Activated T-helper 17 cell treated with anti-CD3 and anti-CD28 coated beads, Interleukin-2, amount 50 U/mL, for 72 hours (primary cell): ENCODE measurements at places on chromosomes 6 and 20.

GRCh38 chr20:54668271-54669039 lies 193.1 kb downstream of the DOK5 start:
- ATAC-seq, result peak; percentile 48

GRCh38 chr6:110140650-110141049 lies 38.8 kb downstream of the WASF1 start:
- no peak for ATAC-seq

- ATAC-seq, result no peak
These were observed 198.9 kb downstream of the CDH4 start for GRCh38 chr20:61451009-61451408.

- ATAC-seq, result no peak
These were observed 69.4 kb upstream of the MYLIP start for GRCh38 chr6:16059496-16059895.

DNA sequence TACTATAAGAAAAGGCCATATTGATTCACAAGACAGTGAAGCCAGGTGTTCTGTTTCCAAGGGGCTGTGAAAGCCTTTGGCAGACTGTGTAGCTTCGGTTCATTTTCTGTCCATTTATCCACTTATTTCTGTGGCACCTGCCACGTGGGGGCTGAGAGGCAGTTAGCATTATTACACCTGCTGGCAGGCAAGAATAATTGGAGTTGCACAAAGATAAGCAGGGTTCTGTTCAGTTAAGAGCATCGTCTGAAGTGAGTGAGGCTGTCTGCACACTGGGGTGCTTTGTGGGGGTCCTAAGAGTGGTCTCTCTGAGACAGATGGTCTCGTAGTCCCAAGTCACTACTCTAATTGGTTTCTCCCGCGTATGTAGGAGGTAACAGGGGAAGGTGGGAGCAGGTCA lies 60.6 kb upstream of the CCN6 start:
- ATAC-seq, result peak; percentile 8

DNA sequence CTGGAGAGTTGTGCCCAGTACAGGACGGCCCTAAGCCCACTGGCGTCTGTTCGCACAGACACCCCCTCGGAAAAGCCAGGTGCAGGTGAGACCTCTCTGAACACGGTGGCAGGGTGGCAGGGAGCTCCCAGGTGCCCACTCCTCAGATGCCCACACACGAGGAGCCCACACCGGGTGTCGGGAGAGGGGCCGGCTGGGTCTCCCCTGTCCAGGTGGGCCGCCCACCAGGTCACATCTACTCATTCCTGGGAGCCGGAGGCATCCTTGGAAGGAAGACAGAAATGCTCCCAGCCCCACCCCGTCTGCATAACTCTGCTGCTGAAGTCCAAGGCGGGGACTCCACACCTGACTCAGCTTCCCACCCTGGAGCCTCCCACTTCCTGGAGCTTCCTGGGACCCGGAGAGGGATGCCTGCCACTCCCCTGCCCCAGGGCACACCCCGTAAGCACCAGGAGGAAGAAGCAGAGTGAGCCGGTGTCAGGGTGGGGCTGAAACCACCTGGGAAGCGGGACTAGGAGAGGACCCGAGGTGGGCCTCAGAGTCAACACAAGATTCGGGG lies 2.5 kb downstream of the SRMS start:
- ATAC-seq, result no peak

DNA sequence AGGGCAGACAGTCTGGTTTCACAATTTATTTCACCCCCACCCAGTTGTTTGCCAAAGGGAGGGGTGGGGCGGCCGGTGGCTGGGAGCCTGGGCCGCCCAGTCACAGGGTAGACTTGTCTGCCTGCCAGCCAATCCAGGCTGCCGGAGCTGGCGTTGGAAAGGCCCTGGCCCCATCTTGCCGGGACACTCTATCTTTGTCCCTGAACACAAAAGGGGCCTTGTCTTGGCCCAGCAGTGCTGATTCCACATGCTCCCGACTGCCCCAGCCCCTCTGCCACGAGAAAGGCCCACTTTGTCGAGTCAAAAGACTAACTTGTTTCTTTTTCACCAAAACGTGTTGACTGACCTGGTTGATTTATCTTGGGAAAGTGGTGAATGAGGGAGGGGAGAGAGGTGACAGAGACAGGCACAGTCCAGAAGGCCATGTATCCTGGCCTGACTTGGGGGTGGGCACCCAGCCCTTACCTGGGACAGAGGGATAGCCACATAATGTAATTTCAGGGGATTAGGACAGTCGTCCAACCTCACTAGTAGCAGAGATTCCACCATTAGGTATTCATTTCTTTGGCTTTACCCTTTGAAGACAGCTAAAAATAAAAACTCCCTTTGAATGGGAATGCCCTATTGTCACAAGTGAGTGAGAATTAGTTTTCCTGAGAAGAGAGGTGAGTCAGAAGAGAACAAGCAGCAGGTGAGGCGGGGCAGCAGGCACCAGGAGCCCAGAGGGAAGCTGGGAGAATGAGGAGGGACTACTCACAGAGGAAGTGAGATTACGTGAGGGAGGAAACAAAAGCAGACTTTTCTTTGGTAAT lies 67.0 kb upstream of the SIRPA start:
- no peak for ATAC-seq

GRCh38 chr20:53706008-53706465 lies 112.4 kb upstream of the ZNF217 start:
- ATAC-seq, result no peak

DNA sequence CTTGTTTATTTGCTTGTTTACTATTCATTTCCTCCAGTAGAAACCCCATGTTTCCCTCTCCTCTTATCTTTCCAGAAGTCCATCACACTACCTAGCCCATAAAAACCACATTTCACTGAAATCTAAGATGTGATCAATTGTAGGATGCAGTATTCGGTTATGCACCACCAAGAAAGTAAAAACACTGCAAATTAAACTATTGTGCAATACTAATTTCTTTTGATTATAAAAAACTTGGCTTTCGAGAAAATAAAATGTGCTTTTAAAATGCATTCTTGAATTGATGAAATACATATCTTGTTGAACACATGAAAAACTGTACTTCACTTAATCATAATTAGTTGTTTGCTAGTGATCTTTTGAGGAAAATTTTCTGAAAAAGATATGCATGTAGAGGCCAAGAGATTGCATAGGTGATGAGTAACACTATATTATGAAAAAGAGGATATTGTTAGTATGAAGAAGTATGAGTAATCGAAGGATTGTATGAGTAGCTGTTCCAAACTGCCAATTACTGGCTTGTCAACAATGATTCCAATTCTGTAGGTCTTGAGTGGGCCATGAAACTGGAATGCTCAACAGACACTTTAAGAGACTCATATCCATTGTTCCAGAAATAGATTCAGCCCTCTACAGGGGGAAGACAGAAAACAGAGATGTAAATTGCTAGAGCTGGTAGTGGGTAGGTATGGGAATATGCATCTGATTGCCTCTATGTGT lies 79.7 kb downstream of the RNF217 start:
- peak; percentile 16 for ATAC-seq

DNA sequence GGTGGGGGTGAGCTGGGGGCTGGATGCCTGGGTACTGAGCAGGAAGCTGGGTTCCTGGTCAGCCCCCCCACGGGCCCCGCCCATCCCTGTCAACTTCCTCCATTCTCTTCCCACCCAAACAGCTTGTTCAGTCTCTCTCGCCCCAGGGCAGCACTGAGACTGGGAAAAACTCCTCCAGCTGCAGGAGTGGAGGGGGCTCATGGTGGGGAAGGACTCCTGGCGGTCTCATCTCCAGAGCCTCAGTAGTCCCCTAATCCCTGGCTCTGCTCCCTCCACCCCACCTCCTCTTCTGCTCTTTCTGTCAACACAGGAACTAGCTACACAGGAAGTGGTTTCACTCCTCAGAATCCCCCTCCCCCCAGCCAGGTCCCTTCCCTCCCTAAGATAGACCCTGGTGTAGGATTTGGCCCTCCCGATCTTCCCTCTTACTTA lies at the start of gene GPSM3:
GPSM3 (minus strand) TSS at position 36 of the 432 bp plus-strand sequence. CDS start 130 bp downstream, outside the sequence.
- no peak for ATAC-seq

DNA sequence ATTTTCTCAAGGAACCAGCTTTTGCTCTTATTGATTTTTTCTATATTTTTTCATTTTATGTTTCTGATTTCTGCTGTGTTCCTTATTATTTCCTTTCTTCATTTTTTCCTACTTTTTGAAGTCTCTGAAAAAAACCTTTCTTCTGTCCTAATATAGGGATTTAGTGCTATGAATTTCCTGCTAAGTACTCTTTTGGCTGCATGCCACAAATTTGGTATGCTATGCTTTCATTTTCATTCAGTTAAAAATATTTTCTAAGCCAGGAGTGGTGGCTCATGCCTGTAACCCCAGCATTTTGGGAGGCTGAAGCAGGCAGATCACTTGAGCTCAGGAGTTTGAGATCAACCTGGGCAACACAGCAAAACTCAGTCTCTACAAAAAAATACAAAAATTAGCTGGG lies 30.6 kb downstream of the SIRPD start:
- no peak for ATAC-seq

DNA sequence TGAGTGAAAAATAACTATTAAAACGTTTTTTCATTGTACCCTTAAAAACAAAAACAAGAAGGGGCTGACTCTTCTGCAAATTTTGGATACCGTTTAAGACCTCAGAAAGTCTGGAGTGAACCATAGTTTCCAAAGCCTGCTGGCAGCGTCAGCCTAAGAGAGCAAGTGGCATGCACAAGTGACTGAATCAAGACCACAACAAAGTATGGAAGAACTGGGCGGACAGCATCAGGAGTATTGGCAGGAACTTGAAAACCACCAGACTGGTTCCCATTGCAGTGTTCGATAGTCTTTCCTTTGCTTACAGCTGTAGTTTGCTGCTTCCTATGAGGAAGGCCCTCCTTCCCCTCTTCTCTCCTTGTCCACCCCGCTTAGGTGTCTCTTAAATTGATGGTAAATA lies 33.7 kb upstream of the MYLIP start:
- no peak for ATAC-seq

DNA sequence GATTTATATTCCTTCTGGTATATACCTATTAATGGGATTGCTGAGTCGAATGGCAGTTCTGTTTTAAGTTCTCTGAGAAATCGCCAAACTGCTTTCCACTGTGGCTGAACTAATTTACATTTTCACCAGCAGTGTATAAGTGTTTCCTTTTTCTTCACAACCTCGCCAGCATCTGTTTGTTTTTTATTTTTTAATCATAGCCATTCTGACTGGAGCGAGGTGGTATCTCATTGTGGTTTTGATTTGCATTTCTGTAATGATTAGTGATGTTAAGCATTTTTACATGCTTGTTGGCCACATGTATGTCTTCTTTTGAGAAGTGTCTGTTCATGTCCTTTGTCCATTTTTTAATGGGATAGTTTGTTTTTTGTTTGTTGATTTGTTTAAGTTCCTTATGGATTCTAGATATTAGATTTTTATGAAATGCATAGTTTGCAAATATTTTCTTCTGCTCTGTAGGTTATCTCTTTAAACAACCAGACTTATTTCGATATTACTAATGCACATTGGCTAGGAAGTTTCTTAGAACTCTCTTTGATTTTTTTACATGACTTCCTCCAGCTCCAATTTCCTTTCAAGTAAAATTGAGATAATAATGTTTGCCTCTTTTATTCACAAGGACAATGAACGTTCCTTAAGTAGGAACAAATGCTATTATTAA lies 12.2 kb upstream of the VNN1 start:
- ATAC-seq, result no peak

DNA sequence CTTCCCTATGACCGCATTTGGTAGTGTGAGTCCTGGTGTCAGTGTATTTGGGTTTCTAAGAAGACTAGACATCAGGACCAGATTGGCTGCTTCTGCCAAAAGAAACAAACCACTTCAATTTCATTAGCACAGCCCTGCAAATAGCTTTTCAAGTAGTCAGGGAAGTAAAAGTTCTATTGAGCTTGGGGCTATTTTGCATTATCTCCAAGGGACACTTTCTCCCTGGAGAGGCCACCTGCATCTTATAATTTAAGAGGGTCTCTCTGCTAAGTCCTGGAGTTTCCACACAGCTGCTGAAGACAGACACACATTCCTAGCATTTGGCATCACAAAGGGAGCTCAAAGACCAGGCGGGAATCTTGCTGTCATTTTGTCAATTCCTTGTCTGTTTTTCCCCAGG lies 141.2 kb downstream of the BMP2 start:
- ATAC-seq, result no peak

DNA sequence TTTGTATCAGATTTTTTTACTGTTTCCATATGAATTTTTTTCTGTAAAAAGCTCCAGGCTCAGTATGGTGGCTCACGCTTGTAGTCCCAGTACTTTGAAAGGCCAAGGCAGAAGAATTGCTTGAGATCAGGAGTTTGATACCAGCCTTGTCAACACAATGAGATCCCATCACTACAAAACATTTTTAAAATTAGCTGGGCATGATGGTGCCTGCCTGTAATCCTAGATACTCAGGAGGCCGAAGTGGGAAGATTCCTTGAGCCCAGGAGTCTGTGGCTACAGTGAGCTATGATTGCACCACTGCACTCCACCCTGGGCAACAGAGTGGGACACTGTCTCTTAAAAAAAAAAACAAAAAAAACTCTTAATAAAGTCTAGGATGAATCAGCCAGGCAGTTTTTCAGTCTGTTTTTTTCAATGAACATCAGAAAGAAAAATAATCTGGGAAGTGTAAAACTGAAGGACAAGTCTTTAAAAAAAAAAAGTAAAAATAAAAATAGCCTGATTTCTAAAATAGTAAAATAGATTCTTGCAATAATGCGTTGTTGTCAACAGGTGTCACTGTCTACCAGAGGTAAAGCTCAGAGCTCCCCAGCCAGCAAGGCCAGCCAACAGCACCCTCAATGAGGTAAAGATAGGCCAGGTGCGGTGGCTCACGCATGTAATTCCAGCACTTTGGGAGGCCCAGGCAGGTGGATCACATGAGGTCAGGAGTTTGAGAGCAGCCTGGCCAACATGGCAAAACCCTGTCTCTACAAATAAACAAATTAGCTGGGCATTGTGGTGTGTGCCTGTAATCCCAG lies 9.3 kb upstream of the ATG5 start:
- peak; percentile 67 for ATAC-seq

- no peak for ATAC-seq
These were observed 144.3 kb upstream of the SALL4 start for GRCh38 chr20:51946586-51946985.

GRCh38 chr6:87742106-87742505 lies 40.1 kb upstream of the AKIRIN2 start:
- peak; percentile 84 for ATAC-seq

GRCh38 chr6:32146287-32146686 lies 5.5 kb downstream of the PRRT1 start:
- no peak for ATAC-seq

DNA sequence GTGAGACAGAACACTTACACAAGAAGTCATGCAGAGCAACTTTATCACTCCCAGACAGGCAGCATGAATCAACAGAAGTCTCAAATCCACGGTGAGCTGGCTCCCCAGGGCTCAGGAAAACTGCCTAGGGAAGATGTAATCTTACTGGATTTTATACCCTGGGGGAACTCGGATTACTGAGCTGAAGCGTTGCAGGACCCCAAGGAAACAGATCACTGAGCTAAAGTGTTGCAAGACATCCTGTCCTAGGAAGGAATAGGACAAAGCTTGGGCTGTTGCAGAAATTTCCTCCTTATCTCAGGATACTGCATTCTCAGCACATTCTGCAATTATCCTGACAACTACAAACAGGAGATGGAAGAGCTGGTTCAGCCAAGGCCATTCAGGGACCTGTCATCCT lies 224.8 kb downstream of the TFAP2A start:
- ATAC-seq, result no peak
